Activated CD8-positive, alpha-beta memory T cell treated with anti-CD3 and anti-CD28 coated beads for 1 hour (primary cell): ENCODE measurements at places on chromosomes 7 and 10.

DNA sequence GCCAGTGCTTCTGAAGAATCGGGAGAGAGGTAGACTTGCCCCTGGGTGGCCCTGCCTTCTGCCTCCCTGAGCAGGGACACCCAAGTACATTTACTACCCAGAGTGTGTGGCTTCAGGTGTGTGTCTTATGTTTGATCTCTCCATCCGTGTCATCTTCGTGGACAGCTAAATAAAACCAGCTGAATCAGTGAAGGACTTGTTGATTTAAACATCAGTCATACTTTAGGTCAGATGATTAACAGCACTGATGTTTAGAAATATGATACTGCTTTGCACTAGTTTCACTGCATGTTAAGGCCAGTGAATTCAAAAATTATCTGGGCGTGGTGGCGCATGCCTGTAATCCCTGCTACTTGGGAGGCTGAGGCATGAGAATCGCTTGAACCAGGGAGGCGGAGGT lies 4.0 kb downstream of the MTG1 start:
- DNase-seq = no peak

GRCh38 chr10:124688889-124689670 lies 55.1 kb downstream of the FAM53B start:
- no peak for DNase-seq

DNA sequence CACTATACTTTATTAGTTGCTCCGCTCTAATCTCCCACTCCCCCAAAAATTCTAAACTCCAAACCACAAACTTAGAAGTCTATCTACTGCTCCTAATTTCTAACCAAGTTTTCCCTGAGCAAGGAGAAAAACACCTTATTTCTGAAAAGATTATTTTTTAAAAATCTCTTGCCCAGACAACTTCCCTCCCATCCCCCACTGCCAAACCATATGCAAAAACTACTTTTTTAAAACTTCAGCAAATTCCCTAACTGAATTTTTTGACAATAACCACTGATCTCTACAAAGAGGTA lies 1.9 kb downstream of the UBE2H start:
- no peak for DNase-seq

- DNase-seq = no peak
Measured at GRCh38 chr7:100879685-100880261, 4.9 kb downstream of the SRRT start.

DNA sequence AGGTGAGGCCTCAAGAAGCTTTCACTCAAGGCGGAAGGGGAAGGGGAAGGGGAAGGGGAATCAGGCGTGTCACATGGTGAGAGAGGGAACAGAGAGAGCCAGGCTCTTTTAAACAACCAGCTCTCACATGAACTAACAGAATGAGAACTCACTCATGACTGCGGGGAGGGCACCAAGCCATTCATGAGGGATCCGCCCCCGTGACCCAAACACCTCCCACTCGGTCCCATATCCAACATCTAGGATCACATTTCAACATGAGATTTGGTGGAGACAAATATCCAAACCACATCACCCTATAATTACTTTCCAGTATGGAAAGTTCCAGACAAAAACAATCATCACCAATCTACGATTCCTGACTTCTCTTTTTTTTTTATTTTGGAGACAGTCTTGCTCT lies 22.9 kb downstream of the HIP1 start:
- no peak for DNase-seq

DNA sequence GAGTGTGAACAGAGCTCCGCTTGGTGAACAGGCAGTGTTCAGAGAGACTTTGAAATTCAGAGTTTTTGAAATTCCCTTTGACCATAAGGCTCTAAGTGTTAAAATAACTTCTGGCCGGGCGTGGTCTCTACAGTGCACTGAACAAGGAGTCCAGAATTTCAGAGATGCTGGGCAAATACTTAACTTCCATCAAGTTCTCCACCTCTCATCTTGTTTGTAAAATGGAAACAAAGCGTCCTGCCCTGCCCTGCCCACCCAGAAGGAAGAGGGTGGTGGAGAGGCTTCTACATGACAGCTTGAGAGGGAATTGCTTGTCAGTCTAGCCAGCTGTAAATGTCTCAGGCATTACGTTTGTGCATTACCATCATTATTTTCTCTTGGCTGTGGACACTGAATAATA lies 102.6 kb downstream of the RGS10 start:
- no peak for DNase-seq

DNA sequence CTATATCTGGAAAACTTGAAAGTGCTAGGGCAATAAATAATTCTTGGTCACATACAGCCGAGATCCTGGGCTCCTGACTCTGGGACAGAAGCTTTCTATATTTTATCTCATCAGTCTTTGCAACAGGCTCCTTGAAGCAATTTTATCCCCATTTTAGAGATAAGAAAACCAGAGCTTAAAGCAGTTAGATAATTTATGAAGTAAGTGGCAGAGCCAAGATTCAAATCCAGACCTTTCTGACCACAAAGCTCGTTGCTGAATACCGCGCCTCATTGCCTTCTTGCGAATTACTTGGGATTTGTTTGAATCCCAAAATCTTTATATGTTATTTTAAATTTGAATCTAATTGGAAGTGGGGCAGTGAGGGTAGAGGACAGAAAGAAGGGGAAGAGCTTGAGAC lies 106.0 kb downstream of the TCF7L2 start:
- no peak for DNase-seq

- no peak for DNase-seq
Measured at GRCh38 chr10:132493756-132494290, 43.8 kb upstream of the INPP5A start.

GRCh38 chr10:119496273-119496672 lies 46.2 kb downstream of the RGS10 start:
- DNase-seq = no peak

DNA sequence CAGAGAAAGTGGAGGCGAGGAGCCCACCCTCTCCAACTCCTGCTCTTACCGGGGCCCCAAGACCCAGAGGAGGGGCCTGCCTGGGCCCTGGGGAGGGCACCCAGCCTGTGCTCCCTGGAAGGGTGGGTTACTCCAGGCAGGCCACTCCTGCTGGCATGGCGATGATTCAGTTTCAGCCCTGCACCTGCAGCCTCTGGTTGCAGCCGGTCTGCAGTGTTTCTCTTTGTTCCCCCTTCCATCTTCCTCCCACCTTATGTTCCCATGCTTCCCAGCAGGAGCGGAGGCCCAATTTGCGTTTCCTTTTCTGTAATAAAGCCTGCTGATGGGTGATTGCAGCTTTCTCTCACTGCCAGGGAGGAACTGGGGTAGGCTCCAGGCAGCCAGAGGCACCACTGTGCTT lies 53.2 kb upstream of the FAM20C start:
- no peak for DNase-seq
